ENCODE measurements at places on chromosomes 2 and 18.

DNA sequence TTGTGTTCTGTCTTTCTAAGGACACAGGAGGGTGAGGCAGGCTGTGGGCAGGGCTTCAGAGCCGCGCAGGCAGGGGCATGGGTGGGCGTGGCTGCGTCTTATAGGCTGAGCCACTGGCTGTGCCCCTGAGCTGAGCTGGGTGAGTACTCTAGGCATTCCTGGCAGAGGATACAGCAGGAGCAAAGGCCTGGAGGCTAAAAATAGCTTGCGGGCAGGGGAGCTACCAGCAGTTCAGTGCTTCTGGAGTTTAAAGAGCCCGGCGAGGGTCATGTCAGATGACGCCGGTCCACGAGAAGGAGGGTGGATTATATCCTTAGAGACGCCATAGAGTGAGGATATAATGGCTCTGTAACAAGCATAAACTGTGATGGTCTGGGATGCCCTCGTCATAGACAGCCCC, 31.5 kb upstream of the PDIA6 start:
- no peak overlapping the region for H3K27ac ChIP-seq
- no peak overlapping the region for H3K4me3 ChIP-seq
- H3K36me3 ChIP-seq = no peaks in the 10 kb centered on the region
- DNase-seq = no peak

- no peak overlapping the region for H3K4me3 ChIP-seq
- no peaks in the 10 kb centered on the region for H3K4me1 ChIP-seq
- no peak overlapping the region for H3K27ac ChIP-seq
- no peaks in the 10 kb centered on the region for H3K36me3 ChIP-seq
Measured at GRCh38 chr2:236675051-236675450, 105.4 kb downstream of the ACKR3 start.

DNA sequence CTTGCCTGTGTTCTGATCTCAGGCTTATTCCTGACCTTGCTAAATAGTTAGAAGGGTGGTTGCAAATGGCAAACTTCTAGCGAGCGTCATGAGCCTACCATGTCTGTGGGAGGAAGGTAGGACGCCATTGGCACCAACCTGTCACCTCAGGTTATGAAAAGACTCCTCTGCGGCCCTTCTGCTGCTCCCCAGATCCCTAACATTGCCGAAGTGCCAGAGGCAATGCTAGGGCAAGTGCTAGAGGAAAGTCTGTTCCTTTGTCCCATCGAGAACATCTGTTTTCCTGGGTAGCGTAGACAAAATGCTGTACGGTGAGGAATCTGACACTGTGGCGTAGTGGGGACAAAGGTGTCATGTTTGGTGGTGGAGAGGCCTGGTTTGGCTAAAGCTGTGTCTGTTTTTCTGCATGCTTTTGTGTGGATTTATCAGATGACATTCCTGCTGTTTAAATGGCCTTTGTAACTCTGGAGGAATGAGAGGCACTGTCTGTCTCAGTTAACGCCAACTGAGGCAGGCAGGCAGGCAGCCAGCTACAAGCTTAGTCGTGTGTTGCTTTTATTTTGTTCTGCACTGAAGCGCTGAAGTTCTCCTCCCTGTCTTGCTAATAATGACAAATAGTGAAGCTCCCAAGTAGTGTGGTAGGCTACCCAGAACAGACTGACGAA, 94.1 kb downstream of the PRPF40A start:
- no peaks in the 10 kb centered on the region for H3K4me1 ChIP-seq
- DNase-seq = no peak
- H3K36me3 ChIP-seq = no peaks in the 10 kb centered on the region
- no peak overlapping the region for H3K4me3 ChIP-seq
- H3K27ac ChIP-seq = no peak overlapping the region
- no peaks in the 10 kb centered on the region for H3K27me3 ChIP-seq

GRCh38 chr2:105188343-105188742, 53.2 kb upstream of the GPR45 start:
- no peaks in the 10 kb centered on the region for H3K36me3 ChIP-seq
- no peak for DNase-seq
- H3K4me3 ChIP-seq = no peak overlapping the region
- H3K4me1 ChIP-seq = no peaks in the 10 kb centered on the region

DNA sequence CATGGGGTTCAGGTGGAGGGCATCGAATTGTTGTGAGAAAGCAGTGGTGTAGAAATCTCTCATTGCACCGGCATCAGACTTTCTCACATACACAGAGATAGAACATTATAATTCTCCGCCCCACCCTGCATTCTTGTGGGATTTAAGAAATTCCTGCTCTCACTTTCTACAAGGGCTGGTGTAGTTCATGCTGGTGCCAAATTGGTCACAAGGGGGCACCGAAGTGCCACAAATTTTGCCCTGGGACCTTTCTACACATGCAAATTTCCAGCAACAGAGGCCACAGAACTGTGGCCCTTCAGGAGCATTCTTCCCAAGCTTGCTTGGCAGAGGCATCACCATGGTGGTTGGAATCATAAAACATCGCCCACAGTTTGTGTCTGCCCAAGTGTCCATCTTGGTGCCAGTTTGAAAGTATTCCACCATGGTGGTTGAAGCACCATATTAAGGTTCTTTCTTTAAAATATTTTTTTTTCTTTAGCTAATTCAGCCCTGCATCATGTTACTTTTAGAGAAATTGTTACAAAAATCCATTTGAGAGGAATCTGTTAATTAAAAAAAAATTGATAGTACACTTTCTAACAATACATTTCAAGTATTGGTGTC, 521.2 kb upstream of the FANCL start:
- H3K36me3 ChIP-seq = no peaks in the 10 kb centered on the region
- no peak overlapping the region for H3K4me3 ChIP-seq
- H3K27me3 ChIP-seq = no peaks in the 10 kb centered on the region
- H3K4me1 ChIP-seq = no peaks in the 10 kb centered on the region

All from natural killer cell (primary cell).